ENCODE measurements at places on chromosomes 2 and 18.

- no peak for DNase-seq
Measured at GRCh38 chr2:151543876-151544275, 134.2 kb downstream of the RIF1 start.

GRCh38 chr2:225052703-225053102, 10.4 kb upstream of the DOCK10 start:
- no peak for DNase-seq

- no peak for DNase-seq
Measured at GRCh38 chr2:1766851-1767811, 22.8 kb upstream of the PXDN start.

DNA sequence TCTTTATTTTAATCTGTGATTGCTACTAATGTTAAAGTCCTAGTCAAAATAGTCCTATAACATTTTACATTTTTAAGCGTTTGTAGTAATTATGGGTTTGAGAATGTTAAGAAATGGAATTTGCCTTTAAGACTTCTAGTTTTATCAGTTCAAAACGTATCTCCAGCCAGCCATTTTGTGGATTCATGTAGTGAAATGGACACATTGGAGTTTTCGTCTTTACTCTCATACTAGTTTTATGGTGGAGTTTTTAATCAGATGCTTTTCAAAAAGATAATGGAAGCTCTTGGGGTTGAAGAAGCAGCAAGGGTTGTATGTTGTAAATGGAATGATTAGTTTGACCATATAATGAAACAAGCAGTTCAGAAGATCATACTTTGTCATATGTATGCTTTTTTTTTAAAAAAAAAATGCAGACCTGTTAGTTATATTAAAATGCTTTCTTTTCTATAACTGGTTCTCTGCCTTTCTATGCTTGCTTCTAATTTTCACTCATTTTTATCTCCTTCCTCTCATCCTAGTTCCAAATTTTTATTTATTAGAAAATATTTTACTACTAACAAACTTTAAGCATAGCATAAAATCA, 16.6 kb downstream of the VAPA start:
- no peak for DNase-seq

- DNase-seq: no peak
Measured at GRCh38 chr2:214311931-214312749, 98.7 kb upstream of the VWC2L start.

DNA sequence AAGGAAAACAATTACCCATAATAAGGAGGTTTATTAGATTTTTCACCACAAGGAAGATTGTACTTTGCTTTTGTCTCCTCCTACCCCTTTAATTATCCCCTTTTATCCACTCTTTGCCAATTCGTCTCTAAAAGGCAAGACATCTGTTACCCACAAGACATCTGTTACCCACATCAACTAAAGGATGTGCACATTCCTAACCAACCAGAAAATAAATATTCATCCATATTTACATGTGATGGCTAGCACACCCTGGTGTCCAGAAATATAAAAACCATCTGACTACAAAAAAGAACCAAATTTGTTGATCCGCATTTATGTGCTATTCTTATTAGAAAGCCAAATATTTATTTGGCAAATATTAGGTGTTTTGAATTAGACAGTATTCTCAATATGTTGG, 35.7 kb downstream of the ACVR1C start:
- no peak for DNase-seq

GRCh38 chr2:124834331-124834730, 809.2 kb downstream of the CNTNAP5 start:
- DNase-seq: no peak

DNA sequence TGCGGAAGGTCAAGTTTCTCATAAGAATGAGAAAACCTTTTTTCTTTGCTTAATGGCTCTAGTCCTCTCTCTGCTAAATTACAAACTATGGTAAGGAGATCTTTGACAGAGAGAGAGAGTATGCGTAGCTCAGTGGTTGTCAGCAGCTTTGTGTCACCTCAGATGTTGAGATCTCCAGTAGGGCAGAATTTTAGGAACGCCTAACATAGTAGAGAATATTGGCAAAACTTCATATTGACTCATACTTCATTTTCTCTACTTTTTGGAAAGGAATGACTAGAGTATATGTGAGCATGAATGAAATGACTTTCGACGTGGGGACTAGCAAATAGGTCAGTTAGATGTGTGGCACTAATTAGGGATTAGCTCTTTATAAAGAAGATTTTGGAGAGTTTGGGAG, 64.0 kb downstream of the WDR7 start:
- DNase-seq: no peak

DNA sequence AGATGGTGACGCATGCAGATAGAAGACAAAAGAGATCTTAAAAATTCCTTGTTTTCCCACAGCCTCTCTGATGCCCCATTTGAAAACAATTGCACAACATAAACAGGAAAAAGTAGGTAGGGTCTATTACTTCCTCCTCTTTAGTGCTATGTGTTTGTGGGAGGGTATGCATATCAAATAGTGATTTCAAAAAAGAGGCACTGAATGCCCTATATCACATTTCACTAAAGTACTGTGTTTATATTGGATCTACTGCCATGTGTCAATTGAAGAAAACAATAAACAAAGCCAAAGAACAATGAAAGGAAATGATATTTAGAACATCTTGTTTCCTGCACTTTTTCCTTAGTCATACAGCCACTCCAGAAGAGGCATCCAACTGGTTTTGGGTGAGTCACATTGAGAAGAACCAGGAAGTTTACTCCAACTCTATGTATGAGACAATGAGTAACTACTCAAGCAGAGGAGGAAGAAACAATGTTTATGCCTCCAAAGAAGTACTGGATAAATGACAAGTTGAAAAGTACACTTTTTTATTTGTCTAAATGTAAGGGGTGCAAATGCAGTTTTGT, 583.6 kb downstream of the FBXO15 start:
- DNase-seq: no peak

- DNase-seq: no peak
Measured at GRCh38 chr2:136185981-136186776, 68.2 kb upstream of the CXCR4 start.

GRCh38 chr2:204257781-204258180, 287.5 kb upstream of the PARD3B start:
- DNase-seq: no peak

GRCh38 chr2:136207030-136207623, 89.2 kb upstream of the CXCR4 start:
- DNase-seq: no peak

DNA sequence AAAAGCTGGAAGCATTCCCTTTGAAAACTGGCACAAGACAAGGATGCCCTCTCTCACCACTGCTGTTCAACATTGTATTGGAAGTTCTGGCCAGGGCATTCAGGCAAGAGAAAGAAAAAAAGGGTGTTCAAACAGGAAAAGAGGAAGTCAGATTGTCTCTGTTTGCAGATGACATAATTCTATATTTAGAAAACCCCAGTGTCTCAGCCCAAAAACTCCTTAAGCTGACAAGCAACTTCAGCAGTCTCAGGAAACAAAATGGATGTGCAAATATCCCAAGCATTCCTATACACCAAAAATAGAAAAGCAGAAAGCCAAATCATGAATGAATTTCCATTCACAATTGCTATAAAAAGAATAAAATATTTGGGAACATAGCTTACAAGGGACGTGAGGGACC, 11.1 kb downstream of the SLC8A1 start:
- no peak for DNase-seq

DNA sequence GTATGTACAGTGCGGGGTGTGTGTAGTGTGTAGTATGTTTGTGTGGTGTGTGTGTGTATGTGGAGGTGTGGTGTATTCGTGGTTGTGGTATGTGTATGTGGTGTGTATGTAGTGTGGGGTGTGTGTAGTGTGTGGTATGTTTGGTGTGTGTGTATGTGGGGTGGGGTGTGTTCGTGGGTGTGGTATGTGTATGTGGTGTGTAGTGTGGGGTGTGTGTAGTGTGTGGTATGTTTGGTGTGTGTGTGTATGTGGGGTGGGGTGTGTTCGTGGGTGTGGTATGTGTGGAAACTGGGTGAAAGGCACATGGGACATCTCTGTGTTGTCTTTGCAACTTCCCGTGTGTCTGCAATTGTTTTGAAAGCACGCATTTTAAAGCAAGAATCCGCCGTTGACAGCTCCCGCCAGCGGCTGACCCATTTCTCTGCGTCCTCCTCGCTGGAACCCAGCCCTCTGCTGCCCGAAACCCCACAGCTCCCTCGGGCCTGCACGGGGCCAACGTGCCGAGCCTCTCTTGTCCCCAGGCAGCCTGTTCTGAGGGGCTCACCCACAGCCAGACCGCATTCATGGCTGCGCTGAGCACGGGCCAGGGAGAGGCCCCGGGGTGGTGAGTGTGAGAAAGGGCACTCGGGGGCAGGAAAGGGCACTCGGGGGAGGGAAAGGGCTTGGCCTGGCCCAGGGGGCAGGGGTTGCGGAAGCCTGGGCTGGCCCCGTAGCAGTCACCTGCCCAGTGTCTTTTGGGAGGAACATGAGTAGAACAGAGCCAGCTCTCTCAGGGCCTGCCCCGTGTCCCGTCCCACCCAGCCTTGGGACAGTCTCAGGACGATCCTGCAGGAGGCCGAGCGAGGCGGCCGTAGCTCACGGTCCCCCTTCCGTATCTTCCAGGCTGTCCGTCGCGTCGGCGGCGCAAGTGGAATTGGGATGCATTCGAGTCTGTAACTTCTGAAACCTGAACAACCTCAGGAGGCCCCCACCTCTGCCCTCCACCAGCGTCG, 61.4 kb downstream of the TWIST2 start:
- DNase-seq: no peak

DNA sequence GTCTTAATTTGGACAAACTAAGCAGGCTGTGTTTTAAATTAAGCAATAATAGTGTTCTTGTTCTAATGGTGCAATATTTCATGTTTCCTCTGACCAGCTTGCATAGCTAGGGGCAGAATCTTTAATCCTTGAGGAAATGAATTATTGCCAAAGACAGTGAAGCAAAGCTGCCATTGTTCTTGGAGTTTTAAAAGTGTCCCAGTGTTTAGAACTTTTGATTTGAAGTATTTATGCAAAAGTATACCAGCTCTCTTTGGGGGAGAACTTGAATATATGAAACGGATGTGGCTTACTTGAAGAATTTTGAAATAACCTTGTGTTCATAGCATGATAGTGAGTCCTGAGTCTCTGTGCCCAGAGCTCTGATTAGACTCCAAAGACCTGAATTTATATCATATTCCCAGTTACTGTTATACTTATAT, 33.4 kb downstream of the ITGA6 start:
- DNase-seq: no peak

DNA sequence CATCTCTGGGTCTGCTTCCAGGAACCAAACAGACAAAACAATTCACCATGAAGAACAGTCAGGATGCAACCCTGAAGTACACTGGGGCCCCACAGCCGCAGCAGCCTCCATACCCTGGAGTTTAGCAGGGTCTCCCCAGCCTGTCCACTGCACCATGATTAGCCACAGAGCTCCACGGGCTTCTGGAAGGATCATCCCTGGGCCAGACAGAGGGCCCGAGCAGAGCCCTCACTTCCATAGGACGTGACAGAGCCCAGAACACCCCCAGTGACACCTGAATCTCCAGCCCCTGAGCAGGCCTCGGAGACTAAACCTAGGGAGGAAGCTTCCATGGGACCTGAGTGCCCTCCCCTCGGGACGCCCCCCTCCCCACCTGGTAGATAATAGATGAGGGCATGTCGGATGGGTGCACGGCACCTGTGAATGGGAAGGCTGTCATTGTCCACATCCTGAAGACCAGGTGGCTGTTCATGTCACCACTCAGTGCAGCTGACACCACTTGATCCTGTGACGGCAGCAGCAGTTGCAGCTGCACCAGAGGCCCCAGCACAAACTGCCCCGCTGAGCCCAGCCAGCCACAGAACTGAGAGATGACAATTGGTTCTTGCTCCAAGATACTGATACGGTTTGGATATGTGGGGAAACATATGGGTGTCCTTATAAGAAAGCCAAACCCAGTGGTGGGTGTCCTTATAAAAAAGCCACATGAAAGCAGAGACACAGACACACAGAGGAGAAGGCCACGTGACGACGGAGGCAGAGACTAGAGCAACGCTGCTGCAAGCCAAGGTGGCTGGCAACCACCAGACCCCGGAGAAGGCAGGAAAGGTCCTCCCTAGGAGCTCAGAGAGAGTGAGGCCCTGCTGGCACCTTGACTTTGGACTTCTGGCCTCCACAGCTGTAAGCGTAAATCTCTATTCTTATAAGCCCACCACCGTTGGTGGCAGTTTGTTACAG, 23.2 kb downstream of the KIF1A start:
- no peak for DNase-seq

DNA sequence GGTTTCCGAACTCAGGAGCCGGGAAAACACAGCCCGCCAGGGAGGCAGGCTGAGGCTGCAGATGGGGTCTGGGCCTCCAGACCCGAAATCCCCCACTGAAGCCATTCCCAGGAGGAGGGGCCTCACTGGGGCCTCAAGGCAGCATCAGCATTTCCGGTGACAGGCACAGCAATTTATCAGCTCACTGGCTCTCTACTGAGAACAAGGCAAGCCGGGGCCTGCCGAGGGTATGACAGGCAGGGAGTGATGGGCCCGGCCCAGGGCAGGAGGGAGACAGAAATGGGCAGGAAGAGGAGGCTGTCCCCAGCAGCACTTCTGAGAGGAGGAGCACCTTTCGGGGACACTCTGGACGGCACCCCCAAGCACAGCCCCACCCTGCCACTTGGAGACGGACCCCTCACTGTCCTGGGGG, 12.5 kb downstream of the SDC1 start:
- no peak for DNase-seq

DNA sequence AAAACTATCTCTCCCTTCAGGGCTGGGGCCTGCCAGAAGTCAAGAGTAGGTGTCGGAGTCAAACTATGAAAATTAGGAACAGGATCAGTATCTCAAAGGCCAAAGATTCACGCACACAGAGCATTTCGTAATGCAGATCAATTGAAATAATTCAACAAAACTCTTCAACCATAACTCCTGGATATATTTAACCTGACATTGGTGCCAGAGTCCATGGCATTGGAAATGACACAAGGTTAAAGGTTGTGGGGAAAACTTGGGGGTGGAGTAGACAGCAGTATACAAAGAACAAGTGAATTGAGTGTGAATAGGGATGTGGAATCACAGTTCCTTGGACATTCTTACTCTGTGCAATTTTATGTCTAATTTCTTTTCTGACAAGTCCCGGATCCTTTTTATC, 788.0 kb upstream of the GYPC start:
- no peak for DNase-seq

DNA sequence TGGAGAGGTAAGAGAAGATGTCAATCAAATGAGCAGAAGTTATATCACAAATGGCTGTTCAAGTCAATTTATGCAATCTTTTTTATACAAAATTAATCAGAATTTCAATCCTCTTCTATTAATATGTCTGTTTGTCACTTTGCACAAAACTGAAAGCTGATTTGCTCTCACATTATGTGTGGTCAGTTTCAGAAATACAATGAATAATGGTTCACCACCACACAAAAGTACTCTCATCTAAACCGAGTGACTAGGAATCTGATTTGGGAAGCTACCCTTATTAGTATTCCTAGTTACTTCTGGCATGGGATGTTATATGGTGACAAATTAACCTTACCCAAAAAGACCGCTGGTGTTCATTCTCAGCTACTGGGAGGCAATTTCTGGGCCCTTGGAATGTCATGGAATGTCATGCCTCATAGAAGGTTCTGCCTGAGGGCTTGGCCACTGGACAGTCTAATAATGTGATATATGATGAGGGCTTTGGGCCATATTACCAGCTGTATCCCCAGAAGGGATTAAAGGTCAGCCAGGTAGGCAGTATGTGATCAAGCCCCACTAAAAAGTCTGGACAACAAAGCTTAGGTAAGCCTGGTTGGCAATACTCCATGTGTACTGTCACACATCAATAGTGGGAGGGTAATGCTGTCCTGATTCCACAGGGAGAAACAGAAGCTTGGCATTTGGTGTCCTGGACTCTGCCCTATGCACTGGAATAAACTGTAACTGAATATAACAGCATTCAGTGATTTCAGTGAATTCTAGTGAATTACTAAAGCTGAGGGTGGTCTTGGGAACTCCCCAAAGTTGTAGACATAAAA, 113.2 kb downstream of the PIGN start:
- DNase-seq: no peak
